ENCODE measurements at places on chromosomes 2 and 18.

DNA sequence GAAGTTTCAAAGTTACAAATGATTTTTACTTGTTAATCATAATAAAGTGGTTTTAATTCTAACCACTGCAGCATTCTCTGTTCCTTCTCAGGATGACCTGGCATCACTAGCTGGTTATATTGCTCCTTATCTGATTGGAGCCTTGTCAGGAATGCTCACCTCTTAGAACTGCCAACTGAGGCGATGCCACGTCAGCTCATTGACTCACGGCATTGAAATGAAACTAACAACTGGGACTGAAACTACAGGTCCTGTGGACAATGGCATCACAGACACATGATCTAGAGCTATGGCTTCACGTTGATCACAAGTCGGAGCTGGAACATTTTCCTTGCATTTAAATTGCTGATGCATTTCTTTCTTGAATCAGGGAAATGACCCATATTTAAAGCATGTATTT, 54.9 kb upstream of the MAP2 start:
- DNase-seq = no peak

DNA sequence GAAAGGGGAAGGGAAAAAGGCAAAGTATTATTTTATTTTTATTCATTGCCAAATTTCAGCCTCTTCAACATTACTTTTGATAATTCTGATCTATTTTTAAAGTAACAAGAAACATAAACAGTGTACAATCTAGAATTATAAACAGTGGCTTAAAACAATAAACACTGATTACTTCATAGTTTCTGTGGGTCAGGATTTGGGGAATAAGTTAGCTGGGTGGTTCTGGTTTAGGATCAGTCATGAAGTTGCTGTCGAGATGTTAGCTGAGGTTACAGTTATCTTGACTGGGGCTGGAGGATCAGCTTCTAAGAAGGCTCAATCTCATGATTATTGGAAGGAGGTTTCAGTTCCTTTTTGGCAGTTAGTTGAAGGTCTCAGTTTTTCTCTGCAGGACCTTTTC, 109.2 kb downstream of the SCN2A start:
- no peak for DNase-seq

DNA sequence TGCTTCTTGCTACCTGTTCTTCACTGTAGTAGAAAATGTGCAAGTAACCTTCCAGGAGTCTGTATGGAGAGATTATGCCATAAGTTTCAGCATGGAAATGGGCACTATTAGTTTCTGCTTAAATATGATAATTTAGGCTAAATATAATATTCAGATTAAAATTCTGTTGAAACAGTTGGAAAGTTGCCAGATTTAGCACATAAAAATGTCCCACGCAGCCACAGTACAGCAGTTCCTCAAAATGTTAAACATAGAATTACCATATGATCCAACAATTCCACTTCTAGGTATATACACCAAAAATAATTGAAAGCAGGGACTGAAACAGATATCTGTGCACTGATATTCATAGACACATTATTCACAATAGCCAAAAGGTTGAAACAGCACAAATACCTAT, 121.2 kb downstream of the NRP2 start:
- no peak for DNase-seq

DNA sequence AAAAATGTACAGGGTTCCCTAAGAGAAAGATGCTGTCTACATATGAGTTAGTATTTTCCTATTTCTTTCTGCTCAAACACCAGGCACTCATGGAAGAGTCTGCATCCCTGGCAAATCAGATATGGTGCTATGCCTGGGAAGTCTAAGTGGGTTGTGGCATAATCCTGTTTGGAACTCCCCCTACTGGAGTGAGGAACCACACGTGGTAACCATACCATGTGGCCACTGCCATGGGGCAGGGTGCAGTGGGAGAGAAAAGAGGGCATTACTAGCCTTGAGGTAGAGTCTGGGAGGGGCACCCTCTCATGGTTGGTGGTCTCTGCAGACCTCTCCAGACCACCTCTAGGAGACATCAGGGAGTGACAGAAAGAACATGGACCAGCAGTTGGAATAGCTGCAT, 257.9 kb upstream of the ATP5MC3 start:
- DNase-seq = peak; percentile 4

DNA sequence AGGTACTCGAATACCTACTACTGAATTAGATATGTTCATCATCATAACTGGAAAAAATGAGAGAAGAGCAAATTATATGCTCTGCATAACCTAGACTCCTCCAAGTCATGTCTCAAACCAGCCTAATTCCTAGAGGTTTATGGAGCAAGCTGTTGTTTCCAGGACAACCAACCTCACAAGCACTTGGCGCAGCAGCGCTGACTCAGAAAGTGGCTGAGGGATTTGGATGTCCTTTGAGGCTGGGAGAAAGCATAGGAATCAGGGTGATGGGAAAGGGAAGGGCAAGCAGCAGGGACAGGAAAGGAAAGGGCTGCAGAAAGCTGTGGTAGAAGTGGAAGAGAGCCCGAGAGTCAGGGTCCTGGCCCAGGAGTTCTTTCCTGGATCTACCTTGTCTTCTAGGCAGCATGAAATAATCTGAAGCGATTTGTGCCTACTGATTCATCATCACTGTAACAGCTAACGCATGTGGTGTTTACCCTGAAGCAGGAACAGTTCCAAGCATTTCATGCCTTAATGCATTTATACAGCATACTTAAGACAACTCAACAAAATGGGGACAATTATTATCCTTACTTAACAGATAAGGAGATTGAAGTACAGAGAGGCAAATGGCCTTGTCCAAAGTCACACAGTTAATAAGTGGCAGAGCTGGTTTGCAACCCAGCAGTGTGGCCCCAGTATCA, 3.7 kb downstream of the PLEK start:
- DNase-seq = no peak

DNA sequence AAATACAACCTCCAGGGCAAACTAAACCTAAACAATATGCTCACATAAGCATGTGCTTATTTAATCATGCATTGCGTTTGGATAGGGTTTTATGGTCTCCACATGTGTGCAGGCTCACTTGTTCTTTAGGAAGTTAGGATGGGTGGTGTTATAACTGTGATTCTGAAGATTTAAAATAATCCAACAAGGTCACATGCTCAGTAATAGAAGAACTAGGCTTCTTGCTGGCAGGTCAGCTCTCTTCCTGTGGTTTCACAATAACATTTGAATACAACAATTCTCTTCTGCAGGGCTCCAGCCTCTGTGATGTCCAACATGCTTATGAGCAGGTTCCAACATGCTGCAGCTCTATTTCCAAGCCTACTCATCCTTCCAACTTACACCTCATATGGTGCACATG, 84.0 kb downstream of the MYL12B start:
- no peak for DNase-seq

DNA sequence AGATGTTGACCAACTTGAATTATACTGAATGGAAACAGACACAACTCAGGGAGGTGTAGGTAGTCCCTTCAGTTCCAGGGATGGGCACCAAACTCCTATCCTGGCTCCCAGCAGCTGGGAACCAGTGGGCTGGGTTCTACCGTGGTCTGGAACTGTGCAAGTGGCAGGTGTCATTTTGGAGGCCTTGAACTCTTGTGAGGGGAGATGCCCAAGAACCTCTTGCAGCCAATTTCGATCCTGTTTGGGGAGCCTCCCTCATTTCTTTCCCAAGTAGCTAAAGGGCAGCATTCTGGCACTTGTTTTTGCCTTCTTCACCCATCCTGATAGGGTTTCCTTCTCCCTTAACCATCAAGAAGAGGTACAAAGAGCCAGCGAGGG, 200.2 kb downstream of the ANKRD30B start:
- no peak for DNase-seq

- no peak for DNase-seq
Measured at GRCh38 chr2:43174368-43174916, 52.0 kb downstream of the ZFP36L2 start.

DNA sequence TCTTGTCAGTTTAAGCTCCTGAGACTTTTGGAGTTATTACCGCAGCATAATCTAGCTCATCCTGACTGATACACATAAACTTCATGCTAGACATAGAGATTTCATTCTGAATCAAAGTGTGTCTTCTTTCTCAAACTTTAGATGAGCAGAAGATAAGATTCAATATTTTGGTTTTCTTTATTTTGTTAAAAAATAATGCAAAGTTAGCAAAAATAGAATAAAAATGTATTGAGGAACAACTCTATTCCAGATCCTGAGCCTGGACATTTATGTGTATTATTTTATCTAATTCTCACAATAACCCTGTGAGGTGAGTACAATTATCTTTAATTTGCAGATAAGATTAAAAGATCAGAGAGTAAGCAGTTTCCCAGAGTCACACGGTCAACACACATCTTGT, 38.4 kb downstream of the KLHL14 start:
- DNase-seq = no peak

- DNase-seq = no peak
Measured at GRCh38 chr18:35868915-35869314, 103.6 kb upstream of the RMP24 start.

DNA sequence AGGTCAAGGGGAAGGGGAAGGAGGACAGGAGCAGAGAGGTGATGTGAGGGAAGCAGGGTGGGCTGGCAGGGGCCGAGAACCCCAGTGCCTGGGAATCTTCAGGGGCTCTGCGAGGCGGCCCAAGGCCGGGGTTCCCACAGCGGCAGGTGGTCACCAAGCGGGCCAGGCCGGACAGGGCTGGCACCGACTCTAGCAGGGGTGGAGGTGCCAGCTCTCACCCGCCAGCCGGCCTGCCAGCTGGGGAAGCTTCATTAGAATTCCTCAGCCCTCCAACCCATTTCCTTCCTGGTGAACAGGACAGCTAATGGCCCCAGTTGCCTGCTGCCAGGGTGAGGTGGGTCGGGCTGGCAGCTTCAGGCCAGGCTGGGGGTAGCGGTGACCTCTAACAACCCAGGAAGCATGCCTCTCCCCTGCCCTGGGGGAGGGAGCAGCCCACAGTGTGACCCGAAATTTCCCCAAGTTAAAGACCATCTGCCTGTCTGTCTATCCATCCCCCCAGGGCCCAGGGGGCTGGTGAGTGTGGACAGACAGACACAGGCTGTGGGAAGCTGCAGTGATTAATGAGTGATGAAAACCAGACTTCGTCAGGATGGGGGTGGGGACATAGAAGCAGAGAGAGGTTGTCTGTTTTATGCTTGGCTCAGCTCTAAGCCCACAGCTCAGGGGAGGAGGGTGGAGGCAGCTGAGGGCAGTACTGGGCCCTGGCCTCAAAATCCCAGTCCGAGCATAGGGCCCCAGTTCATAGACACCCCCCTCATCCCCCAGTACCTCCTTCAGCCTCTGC, 144.1 kb downstream of the ZFP36L2 start:
- no peak for DNase-seq

- DNase-seq = no peak
Measured at GRCh38 chr2:200814917-200815316, 3.2 kb downstream of the BZW1 start.

DNA sequence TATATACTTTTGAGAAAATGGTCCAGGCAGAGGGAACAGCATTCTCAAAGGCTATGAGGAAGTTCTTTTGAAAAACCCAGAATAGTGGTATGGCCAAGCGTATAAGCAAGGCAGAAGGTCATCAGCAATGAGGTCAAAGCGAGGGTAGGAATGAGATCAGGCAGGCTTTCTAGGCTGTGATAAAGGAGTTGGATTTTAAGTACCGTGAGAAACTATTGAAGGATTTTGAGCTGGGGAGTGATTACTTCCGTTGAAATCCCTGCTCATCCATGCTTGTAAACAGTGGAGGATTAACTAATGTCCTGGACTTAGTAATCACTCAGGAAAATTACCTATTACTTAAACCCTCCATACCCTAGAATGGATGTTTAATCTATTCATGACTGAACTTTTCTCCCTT, 50.2 kb downstream of the EMILIN2 start:
- no peak for DNase-seq

- DNase-seq = no peak
Measured at GRCh38 chr2:122277956-122278355, 522.5 kb downstream of the TSN start.

- DNase-seq = no peak
Measured at GRCh38 chr2:26469092-26469710, 8.7 kb downstream of the OTOF start.

GRCh38 chr2:29278966-29279365, 163.8 kb downstream of the CLIP4 start:
- no peak for DNase-seq

- no peak for DNase-seq
Measured at GRCh38 chr2:104405623-104406022, 448.3 kb upstream of the POU3F3 start.

DNA sequence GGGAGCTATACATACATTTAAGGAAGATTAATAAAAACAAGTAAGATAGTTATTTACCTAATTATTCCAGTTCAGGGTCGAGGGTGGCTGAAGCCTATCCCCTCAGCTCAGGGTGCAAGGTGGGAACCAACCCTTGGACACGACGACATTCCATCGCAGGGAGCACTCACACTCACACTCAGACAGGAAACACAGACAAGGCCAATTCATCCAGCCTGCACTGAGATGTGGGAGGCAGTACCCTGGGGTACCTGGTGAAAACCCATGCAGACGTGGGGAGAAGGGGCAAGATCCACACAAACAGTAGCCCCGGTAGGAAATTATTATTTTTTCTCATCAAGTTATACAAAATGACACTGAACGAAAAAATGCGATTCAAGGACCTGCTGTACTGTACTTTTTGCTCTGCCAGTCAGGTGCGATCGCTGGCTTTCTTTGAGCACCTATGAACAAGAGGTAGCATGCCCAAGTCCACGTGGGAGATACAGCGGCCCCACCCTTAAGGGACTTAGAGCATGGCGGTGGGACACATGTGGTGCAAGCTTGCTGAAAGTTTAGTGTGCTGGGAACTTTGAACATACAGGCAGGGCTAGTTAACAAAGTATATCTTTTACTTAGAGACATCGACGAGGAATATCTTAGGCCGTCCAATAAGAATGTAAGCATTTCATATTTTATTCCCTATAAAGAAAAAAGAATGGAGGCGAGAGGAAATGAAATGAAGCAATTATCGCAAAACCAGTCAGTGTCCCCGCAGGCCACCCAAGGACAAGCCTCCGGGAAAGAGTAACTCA, 624 bp downstream of the METTL8 start:
- peak; percentile 54 for DNase-seq
